Skeletal muscle cell (primary cell): ENCODE measurements at places on chromosomes 16 and 17.

DNA sequence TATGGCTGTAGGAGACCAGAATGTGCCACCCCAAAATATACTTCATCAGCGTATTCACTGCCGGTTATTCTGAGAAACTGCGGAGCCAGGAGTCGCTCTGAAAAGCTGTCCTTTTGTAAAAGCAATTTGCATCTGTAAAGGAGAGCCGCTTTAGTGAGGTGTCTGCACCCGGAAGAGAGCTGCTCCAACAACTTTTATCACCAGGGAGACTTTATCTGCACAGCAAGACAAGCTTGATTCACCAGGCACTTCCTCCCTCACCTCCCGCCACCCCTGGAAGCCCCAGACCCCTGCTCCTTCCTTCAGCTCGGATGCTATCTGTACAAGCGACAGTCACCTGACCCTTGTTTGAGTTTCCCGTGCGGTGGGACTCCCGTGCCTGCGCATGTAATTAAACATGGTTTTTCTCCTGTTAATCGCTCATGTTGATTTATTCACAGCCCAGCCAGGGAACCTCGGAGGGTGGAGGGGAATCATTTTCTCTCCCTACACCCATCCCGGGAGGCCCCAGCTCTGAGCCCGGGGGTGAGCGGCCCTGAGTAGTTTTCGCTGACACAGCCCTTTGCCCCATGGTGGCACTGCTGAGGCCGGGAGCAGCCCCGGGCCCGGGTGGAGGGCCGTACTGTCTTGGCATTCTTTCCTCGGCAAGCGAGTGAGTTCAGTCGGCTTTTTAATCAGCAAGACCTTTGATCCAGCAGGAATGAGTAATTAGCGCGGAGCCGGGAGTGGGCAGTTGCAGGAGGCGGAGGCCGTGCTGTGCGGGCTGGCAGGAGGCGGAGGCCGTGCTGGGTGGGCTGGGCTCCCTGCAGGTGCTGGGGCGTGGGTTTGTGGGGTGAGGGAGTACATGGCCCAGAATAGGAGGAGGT is 222.7 kb upstream of the CIBAR2 start:
- DNase-seq = no peak

- DNase-seq = no peak
These were observed 13.3 kb downstream of the COTL1 start for GRCh38 chr16:84604477-84605013.

DNA sequence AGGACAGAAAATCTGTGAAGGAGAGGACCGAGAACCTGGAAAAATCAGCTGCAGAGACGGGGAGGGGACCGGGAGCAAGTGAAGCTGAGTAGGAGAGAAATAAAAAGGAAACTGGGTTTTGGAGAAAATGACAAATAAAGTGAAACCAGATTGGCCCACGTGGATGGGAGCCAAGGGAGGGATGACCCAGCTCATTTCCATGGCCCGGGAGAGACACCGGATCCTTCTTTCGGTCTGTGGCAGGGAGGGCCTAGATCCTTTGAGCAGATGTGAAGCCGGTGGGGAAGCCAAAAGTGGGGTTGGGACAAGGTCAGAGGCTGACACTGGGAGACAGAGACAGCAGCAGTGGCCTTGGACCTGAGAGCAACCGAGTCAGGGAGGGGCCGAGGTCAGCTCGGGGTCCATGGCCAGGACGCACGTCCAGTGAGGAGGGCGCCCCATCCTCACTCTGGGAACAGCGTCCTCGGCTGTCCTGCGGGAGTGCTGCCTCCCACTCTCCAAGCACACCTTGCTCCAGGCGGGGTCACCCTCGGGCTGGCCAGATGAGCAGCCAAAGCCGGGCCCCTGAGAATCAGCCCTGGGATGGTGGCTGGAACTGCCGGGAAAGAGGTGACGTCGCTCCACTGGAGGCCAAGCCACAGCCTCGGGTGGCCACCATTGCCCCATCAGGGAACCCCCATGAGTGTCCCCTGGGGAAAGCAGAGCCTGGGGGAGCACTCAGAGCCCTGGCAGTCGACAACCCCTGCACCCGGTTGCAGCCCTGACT is 50.8 kb upstream of the CDR2 start:
- DNase-seq = no peak

- DNase-seq = no peak
These were observed 2.5 kb upstream of the HS3ST6 start for GRCh38 chr16:1920727-1921171.

- no peak for DNase-seq
These were observed 21.3 kb downstream of the CHD9NB start for GRCh38 chr16:53031323-53031942.

GRCh38 chr17:40317345-40317873 is 8.4 kb downstream of the RARA start:
- DNase-seq = no peak

GRCh38 chr16:57786632-57787518 is 15.4 kb downstream of the KIFC3 start:
- no peak for DNase-seq

- no peak for DNase-seq
These were observed 53.7 kb downstream of the ABCC6 start for GRCh38 chr16:16169615-16170014.

- DNase-seq = no peak
These were observed 7.5 kb upstream of the SLC35B1 start for GRCh38 chr17:49715216-49715615.

GRCh38 chr17:64354824-64355535 is 35.7 kb downstream of the PECAM1 start:
- peak; percentile 35 for DNase-seq

DNA sequence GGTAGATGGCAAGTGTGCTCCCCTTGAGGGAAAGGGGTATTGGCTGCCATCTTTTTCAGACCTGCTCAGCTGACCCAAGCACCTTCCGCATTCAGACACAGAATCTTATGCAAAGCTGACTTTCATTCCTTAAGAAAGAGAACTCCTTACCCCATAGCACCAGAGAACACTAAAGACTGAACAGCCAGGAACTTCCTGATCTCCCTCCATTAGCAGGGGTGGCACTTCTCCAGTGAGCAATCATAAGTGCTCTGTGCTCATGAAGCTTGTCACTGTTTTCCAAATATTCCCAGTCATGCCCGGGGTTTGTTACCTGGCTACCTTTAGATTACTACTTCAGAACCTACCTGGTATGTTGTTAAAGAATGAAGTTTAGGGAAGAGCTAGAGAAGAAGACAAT is 11.9 kb downstream of the HSD17B2 start:
- DNase-seq = no peak

DNA sequence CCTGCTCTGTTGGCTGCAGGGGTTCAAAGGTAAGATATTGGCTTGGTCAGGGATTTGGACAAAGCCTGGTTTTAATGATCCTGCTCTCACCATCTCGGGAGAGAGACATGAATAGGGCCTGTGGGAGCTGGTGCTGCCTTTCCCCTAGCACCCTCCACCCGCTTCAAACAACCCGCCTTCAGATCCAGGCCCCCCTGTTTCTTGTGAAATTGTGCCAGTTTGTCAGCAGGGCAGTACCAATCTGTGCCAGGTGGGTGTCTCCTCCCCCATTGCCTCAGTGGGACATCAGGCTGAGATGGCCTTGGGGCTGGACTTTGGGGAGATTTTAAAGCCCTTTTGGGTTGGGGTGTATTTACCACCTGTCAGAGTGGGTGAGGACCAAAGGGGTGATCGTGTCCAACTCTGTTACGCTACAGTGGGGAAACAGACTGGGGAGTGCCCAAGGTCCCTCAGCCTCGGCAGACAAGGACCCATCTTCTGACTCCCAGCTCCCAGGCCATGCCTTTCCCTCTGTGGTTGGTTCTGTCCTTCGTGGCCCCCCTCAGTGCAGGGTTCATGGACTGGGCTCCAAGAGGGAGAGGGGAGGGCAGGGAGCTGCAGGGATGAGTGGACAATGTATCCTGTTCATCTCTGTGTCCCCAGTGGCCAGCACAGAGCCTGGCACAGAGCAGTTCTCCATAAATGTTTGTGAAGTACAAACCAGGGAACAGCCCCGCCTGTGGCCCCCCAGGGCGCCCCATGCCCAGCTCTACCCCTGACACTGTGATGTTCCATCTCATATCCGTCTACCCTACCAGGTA is 3.3 kb downstream of the ARHGAP23 start:
- no peak for DNase-seq

- DNase-seq = no peak
These were observed 192.7 kb downstream of the RPTOR start for GRCh38 chr17:80737106-80738019.

DNA sequence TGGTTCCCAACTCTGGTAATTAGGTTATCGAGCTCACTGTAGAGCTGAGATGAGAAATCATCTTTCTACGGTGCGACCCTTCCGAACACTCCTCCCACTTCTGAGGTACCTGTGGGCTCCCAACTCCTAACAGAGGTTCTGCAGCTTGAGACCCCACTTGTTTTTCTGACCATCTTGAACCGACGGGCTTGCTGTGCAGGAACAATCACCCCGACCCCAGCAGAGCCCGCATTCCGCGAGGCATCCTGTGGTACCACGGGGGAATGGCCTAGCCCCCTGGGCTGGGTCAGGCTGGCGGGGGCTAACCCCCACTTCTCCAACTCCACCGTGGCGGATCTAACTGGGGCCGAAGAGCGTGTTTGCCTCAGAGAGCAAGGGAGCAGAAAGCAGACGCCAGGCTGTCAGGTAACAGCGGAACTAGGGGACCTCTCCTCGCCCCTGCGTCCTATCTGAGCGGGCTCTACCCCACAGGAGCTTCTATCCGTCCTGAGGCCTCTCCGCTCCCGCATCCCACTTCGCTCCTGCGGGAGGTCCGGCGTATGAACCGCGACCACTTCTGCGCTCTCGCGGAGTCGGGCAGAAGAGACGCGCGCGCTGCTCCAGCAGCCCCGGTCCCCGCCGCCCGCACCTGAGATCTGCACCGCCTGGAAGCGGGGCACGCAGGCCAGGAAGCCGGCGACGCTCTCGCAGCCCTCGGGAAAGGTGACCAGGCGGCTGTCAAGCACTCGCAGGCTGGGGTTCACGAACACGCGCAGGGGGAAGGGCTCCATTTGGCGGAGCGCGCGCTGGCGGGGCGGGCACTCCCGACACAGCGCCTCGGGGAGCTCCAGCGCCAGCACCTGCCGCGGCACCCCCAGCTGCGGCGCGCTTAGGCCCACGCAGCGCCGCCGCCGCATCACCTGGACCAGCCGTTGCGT is 761 bp downstream of the PDF start:
- no peak for DNase-seq

DNA sequence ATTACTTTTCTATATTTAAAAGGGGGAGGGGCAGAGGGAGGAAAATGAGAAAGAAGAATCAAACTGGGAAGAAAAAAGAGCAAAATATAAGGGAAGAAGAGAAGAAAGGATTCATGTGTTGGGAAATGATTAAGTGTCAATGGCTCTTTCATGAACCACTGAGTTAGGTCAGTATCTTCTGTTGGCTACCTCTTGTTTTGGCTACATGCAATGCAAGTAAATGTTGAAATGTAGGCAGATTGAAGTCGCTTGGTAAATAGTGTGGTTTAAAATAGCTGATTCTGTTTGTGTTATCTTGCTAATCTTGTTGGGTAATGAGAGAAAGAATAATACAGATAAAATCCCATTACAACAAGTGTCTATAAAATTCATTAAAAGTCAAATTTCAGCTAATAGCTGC is 27.2 kb downstream of the COX11 start:
- no peak for DNase-seq

GRCh38 chr16:82655072-82655714 is 28.4 kb downstream of the CDH13 start:
- peak; percentile 75 for DNase-seq

GRCh38 chr17:44786551-44787081 is 27.8 kb downstream of the ADAM11 start:
- no peak for DNase-seq

DNA sequence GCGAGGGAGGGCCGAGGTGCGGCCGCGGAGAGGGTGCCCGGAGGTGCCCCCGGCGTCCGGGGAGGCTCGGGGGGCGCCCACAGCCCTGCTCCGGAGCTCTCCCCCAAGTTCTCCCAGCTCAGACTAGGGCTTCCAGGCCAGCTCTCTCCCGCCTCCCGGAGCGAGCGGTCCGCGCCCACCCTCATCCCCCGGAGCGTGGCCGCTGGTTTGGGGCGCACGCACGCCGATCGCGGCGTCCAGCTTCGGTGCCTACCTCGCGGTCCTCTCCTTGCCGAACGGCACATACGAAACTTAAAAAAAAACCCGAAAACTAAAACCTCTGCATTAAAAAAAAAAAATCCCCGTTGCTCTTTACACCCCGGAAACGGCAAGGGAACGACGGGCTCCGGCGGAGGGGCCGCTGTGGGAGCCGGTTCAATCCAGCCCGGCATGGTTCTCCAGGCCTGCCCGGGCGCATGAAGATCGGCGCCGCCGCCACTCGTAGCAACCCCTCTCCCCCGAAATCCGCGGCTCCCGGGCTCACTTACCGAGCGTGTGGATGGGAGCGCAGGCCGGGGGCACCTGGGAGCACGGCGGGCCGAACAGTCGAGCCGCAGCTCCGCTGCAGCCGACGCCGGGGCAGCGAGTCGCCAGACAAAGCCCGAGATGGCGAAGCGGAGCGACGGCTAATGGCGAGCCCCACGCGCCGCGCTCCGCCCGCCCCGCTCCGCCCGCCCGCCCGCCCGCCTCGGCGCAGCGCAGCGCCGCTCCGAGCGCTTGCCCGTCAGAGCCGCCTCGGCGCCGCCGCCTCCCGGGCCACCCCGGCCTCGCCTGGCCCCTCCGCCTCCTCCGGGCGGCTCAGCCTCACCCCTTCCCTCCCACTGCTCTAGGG is 973 bp upstream of the UBTF start:
- no peak for DNase-seq

GRCh38 chr17:57538736-57539456 is 206.2 kb downstream of the CCDC182 start:
- DNase-seq = no peak

GRCh38 chr17:49130891-49131290 is 1.7 kb upstream of the B4GALNT2 start:
- no peak for DNase-seq

DNA sequence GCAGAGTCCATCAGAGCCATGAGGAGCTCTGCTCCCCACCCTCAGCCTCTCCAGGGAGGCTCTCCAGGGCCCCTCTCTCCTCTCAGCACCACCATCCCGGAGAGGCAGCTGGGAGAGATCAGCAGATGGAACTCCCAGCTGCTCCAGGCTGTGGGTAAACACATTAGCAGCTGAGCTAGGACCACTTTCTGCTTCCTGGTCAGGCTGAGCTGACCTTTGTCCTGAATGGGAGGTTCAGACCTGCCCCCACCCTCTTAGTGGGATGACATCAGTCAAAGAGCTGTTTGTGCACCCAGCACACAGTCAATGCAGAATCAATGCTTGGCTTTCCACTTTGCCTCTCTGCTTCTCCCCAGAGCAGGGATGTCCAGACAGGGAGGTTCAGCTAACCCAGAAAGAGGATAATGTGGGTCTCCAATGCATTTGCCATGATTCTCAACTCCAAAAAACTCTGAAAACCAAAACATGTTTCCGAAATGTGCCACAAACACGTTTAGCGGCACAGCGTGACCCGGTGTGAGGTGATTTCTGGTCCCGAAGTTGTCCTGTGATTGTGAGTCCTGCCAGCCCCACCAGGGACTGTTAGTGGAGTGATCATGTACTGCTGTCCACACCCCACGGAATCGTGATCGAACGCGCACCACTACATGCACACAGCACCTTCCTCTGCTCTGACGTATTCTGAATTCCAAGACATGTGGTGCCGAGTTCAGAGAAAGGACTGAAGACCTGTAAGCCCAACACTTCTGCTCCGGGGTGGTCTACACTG is 6.7 kb downstream of the GPR142 start:
- DNase-seq = no peak

- DNase-seq = no peak
These were observed 145.8 kb downstream of the CYLD start for GRCh38 chr16:50887500-50888298.

GRCh38 chr17:2847381-2848333 is 51.4 kb downstream of the RAP1GAP2 start:
- no peak for DNase-seq

- peak; percentile 99 for DNase-seq
These were observed 50.5 kb upstream of the ZNF469 start for GRCh38 chr16:88331989-88332920.

GRCh38 chr16:2250652-2251295 is 613 bp downstream of the ECI1 start:
- no peak for DNase-seq
